Activated T-helper 1 cell treated with anti-CD3 and anti-CD28 coated beads, Interleukin-2, amount 50 U/mL, for 16 hours (primary cell): ENCODE measurements at places on chromosomes 6 and 20.

GRCh38 chr6:3546121-3546520, 89.3 kb upstream of the SLC22A23 start:
- DNase-seq = no peak

GRCh38 chr6:44627091-44627882, 239.8 kb downstream of the CDC5L start:
- no peak for DNase-seq

- no peak for DNase-seq
Observed at GRCh38 chr6:113326781-113327180, 530.4 kb upstream of the MARCKS start.

GRCh38 chr20:41499064-41499463, 119.1 kb downstream of the CHD6 start:
- no peak for DNase-seq

- no peak for DNase-seq
Observed at GRCh38 chr6:154306696-154307095, 49.9 kb downstream of the IPCEF1 start.

DNA sequence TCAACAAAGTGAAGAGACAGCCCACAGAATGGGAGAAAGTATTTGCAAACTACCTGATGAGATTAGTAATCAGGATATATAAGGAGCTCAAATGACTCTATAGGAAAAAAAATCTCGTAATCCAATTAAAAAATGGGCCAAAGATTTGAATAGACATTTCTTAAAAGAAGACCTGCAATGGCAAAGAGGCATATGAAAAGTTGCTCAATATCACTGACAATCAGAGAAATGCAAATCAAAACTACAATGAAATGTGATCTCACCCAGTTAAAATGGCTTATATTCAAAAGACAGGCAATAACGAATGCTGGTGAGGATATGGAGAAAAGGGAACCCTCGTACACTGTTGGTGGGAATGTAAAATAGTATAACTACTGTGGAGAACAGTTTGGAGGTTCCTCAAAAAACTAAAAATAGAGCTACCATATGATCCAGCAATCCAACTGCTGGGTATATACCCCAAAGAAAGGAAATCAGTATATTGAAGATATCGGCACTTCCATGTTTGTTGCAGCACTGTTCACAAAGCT, 65.0 kb downstream of the TOX2 start:
- DNase-seq = no peak

DNA sequence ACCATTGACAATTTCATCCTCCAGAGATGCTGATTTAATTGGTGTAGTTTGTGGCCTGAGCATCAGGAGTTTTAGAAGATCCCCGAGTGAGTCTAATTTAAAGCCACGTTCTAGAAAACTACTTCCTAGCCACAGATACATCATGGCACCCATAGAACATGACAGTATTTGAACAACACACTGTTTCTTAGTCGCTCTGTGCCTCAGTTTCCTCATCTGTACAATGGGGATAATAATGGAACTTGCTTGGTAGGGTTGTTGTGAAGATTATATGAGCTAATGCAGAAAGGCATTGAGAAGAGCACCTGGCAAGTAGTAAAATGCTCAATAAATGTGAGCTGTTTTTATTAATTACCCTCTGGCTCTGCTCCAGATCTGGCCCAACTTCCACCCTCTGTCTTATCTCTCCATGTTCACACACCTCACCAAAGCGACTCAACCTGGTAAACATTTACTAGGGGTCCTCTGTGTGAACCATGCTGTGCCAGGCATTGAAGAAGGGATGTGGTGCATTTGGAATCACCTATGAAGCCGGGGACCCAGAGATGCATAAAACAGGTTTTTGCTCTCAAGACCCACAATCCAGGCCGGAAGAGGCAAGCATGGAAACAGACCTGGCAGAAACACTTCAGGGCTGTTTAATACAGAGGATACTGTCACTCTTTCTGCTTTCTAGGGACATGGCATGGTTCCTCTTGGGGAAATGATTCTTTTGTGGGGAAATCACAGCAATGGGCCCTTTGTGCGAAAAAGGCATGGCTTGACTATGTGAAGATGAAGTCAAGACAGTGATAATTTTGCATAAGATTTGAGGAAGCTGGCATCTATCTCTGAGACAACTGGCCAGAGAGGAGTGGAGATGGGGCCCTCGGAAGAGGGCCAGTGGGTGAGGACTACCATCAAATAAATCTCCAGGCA, 16.2 kb upstream of the MRPS18A start:
- no peak for DNase-seq

DNA sequence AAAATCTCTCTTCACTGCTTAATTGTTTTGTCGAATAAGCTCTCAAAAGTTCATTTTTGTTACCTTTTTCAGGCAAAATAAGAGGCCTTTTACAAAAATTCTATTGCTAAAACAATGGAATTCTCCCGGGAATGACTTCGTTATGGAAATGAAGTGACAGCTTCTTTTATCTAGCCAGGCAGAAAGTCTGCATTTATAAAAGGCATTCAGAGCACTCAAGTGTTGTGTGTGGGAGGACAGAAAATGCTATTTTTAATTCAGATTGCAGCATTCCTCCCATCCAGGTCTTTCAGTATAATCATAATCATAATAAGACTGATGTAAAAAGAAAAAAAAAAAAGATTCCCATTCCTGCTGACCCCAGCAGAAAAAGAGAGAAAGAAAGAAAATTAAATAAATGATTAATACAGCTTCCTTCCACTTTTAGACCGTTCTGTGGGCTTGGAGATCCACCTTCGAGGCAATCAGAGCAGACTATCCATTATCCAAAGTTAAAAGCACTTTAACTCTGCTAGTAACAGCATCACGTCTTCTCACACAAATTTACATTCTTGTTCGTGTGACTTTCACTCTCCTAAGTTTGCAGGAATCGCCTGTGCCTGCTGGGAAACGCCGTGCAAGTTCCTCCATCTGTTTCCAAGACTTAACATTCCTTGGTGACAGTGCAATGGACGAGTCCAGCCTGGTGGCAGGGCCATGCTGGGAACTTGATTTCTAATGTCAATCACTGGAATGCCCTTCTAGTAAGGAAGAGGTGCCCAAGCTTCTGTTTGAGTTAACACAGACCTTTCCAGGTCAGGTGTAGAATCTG, 258.8 kb downstream of the GMPR start:
- no peak for DNase-seq

DNA sequence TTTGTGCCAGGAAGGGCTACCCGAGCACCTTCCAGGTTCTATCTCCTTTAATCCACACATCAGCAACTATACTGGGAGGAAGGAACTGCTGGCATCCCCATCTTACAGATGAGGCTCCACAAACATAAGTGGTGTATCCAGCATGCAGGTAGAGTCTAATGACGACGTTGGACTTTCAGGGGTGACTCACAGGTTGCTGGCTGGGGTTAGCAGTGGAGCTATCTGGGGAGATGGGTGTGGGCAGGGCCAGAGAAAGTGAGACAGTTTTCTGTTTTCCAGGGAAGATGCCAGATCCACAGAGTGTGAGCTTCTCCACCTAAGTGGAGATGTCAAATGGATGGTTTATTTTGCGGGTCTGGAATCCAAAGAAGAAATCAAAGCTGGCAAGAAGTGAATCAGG, 31.8 kb downstream of the CDH22 start:
- DNase-seq = no peak

DNA sequence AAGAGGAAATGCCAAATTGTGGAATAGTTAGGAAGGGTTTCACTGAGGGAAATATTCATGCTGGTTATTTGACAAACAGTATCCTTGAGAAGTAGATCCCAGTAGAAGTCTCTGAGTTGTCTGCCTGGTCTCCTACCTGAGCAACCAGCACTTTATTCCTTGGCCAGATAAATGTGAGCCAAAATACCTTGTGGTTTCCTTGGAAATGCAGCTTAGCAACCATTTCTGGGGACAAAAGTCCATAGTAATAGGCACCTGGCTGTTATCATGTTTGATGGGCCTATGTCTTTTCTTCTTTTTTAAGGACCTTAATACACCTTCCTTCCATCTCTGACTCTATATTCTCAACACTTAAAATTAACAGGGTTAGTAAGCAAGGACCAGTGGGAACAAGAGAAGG, 217.1 kb upstream of the MARCKS start:
- no peak for DNase-seq

GRCh38 chr6:6689400-6690143, 101.1 kb downstream of the LY86 start:
- no peak for DNase-seq

- DNase-seq = no peak
Observed at GRCh38 chr6:30198166-30199084, 14.8 kb downstream of the TRIM26 start.

- DNase-seq = no peak
Observed at GRCh38 chr6:2155206-2155605, 90.2 kb downstream of the GMDS start.

DNA sequence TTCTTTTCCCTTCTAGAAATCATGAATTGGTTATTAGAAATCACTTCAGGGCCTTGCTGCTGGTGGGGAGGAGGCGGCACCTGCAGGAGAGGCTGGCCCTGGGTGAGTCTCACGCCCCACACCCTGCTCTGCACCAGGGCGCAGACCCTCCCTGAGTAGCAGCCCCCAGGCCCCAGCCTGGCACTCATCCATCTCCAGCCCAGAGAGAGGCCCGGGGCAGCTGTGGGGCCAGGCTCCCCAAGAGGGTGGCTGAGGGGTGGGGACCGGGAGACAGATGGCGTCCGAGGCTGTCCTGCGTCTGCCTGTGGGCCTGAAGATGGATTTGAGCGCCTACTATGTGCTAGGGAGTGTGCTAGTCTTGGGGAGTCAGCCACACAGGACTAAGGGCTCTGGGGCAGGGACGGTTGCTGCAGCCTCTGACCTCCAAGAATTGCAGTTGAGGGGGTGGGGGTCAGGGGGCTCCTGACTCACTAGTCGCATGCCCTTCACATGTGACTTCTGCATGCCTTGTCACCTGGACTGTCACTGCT, 59.6 kb upstream of the GATA5 start:
- no peak for DNase-seq

DNA sequence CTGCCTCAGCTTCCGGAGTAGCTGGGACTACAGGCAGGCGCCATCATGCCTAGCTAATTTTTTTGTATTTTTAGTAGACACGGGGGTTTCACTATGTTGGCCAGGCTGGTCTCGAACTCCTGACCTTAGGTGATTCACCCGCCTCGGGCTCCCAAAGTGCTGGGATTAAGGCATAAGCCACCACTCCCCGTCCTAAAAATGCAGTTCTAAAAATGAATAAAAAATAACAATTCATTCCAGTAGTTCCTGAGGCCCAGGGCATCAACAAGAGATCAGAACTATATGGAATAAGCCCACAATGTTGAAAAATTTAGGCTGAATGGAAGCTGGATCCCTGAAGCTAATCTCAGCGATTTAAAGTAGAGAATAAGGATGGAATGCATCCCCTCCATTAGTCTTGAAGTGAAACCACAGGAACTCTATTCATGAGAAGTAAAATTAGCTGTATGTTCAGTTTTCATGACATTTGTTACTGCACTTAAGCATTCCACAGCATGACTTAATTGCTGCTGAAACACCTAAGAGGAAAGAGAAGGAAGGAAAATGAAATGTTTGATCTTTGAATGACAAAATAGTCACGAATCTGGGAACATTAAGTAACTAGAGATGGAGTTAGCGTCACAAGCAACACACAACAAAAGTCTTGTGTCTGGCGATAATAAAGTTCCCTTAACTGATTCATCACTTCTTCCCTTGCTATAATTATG, 80.4 kb upstream of the RIPOR2 start:
- DNase-seq = no peak

GRCh38 chr20:4713401-4713800, 8.3 kb upstream of the PRND start:
- no peak for DNase-seq

DNA sequence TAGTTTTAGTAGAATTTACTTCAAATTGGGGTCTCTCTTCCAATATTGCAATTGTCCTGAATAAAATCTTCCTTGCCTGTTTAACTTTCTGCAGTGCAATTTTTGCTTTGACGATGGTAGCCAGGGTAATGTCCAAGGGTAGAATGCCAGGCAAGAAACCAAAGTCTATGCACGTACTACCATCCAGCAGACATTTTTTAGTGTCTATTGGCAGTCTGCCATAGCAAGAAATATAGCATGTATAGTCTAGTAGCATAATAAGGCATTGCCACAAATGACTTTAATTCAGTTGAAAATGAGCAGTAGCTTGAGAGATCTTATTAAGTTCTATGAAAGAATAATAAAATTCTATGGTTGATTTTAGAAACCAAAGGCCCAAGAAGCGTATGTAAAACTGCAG, 62.3 kb upstream of the KCNQ5 start:
- no peak for DNase-seq

GRCh38 chr6:119361209-119361608, 11.6 kb upstream of the MAN1A1 start:
- no peak for DNase-seq

- DNase-seq = no peak
Observed at GRCh38 chr6:110357664-110358552, at the start of gene METTL24. Gene METTL24, minus strand, starts transcription at chr6:110358349. Its CDS starts 77 bp downstream, at chr6:110358272.

- DNase-seq = no peak
Observed at GRCh38 chr20:8427419-8428040, 295.5 kb downstream of the PLCB1 start.
